ENCODE measurements at places on chromosomes 12 and 14.
A peak's percentile ranks its signal among the peaks of the same experiment; 100 is the strongest.

GRCh38 chr14:51883232-51883631 is 22.8 kb downstream of the GNG2 start:
- no peak for DNase-seq

- no peak for DNase-seq
These were observed 26.4 kb upstream of the NOS1 start for GRCh38 chr12:117387832-117388231.

GRCh38 chr14:69317102-69317755 is 57.3 kb downstream of the GALNT16 start:
- DNase-seq = peak; percentile 9

DNA sequence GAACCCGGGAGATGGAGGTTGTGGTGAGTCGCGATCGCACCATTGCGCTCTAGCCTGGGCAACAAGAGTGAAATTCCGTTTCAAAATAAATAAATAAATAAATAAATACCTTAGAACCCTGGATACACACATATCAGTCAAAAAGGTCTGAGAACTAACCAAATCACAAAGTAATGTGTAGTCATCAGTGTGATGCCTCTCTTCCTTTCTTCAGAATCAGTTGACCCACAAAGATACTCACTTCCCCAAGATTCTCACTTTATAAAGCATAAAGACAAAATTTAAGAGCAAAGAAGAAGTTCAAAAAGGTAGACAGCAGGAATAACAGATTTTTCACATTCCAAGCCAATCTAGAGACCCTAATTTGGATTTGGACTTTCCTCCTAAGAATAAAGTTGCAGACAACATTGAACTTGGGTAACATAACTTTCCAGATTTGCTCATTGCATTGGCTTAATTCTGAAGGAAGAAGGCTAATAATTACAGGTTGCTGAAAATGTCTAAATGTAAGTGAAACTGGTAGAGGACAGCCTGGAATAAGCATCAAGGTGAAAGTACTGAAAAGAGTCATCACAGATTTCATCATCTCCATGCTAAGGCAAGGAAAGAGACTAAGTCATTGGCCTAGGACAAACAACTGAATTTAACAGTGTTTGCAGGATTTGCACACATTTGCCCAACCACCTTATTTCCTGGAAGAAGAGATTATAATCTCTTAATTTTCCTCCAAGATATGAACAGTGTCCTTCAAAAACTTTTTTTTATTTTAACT is 17.4 kb downstream of the TMED10 start:
- DNase-seq = no peak

DNA sequence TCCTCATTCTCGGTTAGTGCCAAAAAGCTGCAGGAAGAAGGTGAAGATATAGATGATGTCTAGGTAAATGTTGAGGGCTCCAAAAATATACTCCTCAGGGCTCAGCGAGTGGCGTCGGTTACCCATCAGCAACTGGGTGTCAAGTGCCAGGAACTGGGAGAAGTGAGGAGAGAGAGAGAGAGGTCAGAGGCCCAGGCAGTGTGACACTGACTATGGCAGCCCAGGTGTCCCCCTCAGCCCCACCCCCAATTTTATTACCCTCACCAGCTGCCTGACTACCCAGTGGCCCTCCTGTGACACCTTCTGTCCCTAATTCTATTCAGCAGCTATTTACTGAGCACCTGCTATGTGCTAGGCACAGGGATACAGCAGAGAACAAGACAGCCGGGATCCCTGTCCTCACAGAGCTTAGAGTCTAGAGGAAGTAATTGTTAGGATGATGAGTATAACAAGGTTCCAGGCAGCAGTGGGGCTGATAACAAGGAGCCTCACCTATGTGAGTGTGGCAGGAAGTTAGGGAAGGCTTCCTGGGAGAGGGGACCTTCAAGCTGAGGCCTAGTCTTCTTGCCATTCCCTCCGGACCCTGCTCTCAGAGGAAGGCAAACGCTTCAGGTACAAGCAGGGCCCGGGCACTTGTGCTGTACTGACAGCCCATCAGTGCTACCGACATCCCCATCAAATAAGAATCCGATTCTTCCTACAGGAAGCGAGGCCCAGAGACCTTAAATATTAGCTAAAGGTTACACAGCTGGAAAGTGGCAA is 27.8 kb upstream of the BCDIN3D start:
- DNase-seq = no peak

GRCh38 chr14:37695866-37696265 is 100.4 kb downstream of the TTC6 start:
- DNase-seq = no peak

- no peak for DNase-seq
These were observed 6.4 kb upstream of the HMGA2 start for GRCh38 chr12:65817866-65818265.

DNA sequence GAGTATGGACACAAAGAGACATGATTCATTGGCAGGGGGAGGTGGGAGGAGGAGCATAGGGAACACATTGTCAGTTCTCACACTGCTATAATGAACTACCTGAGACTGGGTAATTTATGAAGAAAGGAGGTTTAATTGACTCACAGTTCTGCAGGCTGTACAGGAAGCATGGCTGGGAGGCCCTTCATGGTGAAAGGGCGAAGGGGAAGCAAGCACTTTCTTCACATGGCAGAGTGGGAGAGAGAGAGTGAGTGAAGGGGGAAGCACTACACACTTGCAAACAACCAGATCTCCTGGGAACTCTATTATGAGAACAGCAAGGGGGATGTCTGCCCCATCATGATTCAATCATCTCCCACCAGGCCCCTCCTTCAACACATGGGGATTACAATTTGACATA is 391.8 kb downstream of the BMP4 start:
- no peak for DNase-seq

GRCh38 chr12:25052914-25053211 is 104.0 kb upstream of the BCAT1 start:
- no peak for DNase-seq

- DNase-seq = no peak
These were observed 139.3 kb downstream of the TTC7B start for GRCh38 chr14:90676912-90677311.

GRCh38 chr12:32536000-32536345 is 136.6 kb downstream of the FGD4 start:
- no peak for DNase-seq

DNA sequence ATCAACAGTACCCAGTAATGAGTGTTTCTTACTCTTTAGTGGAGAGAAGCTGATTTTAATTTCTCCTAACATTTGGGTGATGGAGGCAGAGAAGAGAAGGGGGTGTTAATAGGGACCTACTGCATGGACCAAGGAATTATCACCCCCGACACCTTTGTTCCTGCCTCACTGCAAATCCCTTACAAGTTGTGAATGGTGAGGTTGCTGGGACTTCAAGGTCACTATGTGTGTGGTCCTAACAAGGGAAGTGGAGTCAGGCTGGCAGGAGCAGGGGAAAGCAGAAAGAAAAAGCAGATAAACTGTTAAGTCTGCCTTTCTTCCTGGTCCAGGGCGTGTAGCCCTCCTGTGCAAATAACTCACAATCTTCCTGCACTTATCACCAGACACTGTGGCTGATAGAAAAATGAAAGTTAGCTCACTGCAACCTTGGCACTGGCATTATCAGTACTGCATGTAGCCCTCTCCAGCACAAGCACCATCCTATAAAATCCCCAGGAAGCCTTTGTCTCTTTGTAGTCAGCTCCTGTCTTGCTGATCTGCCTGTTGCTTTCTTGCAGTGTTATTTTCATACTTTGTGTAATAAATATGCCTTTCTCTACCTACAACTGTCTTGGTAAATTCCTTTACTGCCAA is 112.3 kb upstream of the DNM1L start:
- no peak for DNase-seq

DNA sequence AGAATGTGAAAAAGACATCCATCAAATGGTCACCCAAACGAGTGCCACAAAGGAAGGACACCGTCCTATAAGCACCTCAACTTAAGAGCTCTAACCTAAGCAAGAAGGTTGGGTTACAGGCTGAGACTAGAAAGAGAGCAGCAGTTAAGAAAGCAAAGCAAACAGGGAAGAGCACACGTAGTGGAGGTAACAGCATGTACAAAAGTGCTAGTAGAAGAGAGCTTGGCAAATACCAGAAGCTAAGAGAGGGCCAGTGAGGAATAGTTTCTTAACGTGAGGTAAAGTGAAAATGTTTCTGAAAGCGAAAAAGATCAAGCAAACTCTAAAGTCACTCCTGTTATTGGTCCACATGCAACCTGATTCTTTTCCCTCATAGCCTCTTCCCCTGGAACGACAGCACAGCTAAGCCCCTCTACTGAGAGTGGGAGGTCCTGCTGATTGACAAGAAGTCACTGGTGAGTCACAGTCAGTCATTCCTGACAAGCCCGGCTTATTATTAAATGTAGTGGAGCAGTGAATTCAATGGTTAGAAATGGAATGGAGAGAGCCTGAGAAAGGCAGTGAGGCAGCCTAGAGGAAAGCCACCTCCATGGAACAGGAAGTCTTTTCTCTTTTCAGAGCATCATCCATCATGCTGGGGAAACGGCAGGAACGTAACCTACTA is 204.4 kb downstream of the SLC25A21 start:
- no peak for DNase-seq

GRCh38 chr12:125288931-125289928 is 224.0 kb downstream of the AACS start:
- no peak for DNase-seq

- no peak for DNase-seq
These were observed 38.1 kb downstream of the TXNDC16 start for GRCh38 chr14:52514046-52514811.

- DNase-seq = no peak
These were observed 20.6 kb upstream of the ST8SIA1 start for GRCh38 chr12:22355011-22355580.

GRCh38 chr12:47921907-47922306 is 17.1 kb upstream of the VDR start:
- no peak for DNase-seq

GRCh38 chr14:43651896-43652295 is 855.2 kb downstream of the FSCB start:
- no peak for DNase-seq

Data from CD4-positive, alpha-beta T cell treated with Interleukin-15 for 1 hour (primary cell).